ENCODE measurements at places on chromosomes 6 and 20.

- no peak for DNase-seq
Observed at GRCh38 chr20:45963059-45964005, 8.7 kb downstream of the ZNF335 start.

DNA sequence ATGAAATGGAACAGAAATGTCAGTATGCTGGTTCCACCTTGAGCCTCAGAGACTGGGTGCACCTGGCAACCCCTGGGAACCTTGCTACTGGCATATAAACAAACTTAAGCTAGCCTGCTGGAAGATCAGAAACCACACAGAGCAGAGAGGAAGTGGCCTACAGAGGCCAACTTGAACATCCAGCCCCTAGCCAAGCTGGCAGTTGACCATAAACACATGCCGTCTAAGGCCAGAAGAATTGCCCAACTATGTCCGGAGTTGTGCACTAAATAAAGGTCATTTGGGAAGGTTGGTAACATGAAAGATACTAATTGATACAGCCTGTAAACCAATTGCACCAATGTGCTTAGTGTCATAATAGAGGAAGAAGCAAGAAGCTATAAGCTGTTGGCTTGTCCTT, 266.6 kb upstream of the BTBD3 start:
- DNase-seq = no peak

DNA sequence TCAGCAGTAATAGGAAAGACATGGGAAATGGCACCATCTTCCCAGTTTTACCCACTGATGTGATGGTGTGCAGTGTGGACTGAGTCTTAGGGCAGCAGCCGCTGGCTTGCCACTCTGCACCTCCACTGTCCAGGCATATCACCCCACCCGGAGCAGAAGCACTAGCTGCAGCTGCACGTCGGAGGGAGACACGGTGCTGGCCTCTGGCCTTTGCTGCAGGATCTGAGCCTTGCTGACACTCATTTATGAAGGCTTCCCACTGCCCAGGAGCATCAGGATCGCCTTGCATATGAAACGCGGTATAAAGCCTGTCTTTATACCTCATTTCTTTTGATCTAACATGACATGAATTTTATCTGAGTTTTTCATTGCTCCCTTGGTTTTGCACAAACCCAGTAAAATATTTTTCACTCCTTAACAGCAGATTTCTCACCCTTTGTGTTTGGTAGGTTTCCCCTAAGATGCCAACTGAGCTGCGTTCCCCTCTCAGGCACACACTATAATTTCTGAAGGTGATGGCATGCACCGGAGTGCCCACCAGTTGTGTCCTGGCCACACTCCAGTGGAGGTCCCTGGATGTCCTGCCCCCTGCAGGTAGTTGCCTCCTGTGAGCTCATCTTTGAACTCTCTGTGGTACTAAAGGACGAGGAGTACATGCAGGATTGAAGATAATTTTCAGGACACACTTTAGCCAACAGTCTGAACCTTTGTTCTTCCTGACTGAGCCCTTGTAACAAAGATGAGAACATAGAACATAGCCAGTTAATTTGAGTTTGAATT, 9.0 kb upstream of the EXOC2 start:
- no peak for DNase-seq

DNA sequence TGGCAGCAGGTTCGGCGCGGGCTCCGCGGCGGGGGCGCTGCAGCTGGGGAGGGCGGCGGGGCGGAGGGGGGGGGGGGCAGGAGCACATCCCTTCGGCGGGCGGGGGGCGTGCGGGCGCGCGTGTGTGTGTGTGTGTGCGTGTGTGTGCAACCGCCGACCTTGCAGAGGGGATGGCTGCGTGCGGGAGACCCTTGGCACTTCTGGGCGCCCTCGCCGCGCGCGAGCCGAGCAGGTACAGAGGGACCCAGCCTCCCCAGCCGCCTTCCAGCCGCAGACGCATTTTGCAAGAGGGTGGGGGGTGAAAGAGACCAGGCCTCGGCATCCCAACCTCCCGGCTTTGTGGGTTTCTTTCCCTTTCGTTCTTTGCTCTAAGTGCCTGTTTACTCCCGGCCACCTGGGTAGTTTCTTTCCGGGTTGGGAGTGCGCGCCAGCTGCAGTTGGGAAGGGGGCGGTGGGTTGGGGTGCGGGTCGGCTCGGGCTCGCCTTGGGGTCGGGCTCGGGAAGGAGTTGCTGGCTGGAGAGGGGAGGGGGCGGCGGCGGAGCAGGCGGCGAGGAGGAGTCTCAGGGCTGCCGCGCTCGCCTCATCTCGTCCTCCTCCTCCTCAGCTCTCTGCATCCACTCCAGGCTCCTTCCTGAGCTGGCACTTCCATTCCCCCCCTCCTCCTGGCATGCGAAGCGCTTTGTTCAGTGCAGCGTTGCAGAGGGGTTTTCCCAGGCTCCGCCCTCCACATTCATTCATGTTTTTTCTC, 620 bp downstream of the HIVEP1 start:
- DNase-seq = peak; percentile 80

DNA sequence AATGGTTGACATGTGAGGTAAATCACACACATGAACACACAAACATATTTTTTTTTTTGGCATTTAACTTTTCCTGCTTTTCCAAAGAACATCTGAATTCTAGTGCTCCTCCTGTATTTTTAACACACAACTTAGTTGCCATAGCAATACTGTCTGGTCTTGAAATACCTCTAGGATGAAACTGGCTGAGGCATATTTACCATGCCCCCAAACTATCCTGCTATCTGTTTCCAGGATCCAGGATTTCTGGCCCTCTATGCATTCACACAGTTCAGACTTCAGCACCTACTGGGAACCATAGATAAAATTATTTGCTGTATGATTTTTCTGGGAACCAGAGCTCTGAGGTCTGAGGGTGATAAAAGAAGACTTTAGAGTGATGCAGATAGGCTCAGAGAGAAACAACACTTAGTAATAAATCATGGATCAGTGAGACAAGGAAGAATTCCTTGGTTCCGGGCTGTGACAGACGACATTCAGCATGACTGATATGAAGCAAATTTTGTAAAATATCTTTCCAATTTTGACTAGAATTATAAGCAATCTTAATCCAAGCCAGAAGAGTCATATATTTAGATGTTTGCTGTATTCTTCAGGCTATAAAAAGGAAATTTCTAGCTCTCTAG, 359.7 kb downstream of the BTBD9 start:
- no peak for DNase-seq

- DNase-seq = no peak
Observed at GRCh38 chr6:113909224-113909856, 52.2 kb downstream of the MARCKS start.

DNA sequence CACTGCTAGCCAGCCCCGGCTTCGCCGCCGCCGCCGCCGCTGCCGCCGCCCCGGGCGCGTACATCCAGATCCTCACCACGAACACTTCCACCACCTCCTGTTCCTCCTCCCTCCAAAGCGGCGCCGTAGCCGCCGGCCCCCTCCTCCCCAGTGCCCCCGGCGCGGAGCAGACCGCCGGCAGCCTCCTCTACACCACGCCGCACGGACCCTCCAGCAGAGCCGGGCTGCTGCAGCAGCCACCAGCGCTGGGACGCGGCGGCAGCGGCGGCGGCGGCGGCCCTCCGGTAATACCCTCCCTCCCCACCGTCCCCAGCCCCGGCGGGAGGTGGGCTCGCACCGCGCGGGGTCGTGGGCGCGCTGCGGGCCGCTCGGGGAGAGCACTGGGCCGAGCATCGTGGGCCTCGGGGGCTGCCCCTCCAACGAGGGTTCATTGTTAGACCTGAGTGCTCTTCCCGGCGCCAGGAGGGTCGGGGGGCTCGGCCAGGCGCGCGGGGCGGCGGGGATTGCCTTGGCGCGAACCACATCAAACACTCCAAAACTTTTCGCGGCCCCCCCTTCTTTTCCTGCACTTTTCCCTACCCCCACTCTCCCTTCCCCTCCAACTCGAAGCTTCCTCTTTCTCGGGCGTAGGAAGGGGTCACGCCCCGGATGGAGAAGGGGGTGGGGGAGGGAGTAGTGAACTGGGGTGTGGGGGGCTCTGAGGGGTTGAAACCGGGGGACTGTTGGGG, 827 bp downstream of the E2F3 start:
- DNase-seq = peak; percentile 39

DNA sequence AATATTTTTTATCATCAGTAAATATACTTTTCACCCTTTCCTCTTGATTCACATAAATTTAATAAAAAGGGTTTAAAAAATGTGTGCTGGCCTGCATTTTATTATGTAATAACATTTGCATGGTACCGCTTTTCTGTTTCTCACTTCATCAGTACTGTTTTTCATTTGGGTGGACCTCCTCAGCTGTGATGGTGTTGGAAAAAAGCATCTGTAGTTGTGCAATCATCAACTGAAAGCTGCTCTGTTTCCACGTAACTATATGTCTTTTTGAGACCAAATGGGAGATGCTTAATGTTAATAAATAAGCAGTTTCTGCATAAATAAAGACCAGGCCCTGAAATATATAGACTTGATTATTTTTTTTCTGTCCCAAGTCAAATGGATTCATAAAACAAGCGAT, 31.6 kb upstream of the CENPW start:
- DNase-seq = no peak

DNA sequence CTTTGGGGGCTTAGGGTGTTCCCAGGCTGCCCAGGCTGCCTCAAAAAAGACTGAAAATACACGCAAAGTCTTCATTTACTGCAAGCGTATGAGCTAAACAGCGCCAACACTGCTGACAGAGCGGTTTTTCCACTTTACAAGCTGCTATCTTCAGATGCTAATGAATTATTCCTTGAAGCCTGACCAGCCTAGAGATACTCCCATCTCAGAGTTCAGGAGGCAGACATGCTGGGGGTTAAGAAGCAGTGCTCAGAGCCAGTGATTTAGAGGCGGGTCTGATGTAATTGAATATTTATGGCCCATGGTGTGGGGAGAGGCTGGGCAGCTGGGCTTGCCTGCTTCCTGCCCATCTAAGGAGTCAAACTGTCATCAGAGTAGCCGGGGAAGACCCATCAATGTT, 241.4 kb downstream of the SLC24A3 start:
- DNase-seq = no peak

GRCh38 chr20:35263532-35264341, 14.2 kb downstream of the MMP24OS start:
- DNase-seq = no peak

- no peak for DNase-seq
Observed at GRCh38 chr6:10323018-10323417, 91.9 kb downstream of the TFAP2A start.

DNA sequence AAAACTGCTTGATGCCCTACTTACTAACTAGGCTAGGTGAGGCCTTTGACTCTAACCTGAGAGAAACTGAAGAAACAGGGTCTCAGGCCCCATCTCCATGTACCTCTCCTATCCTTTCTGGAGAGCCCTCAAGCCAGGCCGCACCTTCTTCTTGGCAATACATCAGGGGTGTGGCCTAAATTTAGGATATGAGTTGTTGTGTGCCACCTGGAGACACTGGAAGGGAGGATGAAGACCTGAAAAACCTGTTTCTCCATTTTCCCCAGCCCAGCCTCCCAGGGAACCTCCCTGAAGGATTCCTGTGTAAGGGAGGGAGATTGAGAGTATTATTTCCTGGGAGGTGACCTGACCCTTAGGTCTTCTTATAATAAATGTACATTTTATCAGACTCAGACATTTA, 3.1 kb downstream of the LY6G6D start:
- DNase-seq = no peak

DNA sequence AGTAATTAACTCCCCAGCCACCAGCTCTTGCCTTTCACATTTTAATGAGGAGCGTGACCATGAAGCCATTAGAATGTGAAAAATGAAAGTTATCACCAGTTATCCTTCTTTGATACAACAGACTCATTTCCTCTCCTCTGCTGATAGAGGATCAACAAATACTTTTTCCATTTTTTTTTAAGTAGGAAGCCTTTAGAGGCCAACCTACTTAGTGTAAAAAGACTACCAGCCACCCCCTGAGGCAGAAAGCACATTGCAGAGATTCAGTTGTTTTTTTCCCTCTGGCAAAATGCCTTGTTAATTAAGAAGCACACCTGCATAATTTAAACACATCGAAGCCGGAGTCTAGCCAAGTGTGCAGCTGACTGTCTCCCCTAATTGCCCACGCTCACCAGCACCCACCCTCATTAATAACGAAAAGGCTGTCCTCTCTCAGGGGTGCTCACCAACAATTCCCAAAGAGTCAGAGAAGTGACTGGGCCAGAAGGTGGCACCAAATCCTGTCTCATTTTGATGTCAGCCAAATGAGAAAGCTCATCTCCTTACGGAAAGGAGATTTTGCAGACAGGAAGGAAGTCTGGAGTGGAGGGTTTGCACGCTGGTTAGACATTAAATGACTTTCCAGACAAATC, 60.9 kb upstream of the MC3R start:
- DNase-seq = no peak

GRCh38 chr6:101090281-101090680, 209.2 kb upstream of the ASCC3 start:
- DNase-seq = no peak

DNA sequence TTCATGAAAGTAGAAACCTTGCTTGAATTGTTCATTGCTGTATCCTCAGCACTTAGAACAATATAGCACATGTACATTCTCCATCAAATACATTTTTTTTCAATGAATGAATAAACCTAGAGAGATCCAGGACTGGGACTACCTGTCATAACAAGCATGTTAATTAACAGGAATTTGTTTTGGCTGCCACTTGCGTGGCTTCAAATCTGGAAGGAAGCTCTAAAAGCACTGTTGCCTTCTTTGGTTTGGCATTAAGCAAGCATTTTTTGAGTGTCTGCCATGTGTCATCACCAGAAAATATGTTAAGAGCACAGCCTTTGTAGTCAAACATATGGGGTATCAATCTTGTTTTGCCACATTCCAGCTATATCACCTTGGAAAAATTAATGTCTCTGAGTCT, 131.9 kb upstream of the BACH2 start:
- DNase-seq = no peak

GRCh38 chr6:5341845-5342244, 80.5 kb downstream of the FARS2 start:
- no peak for DNase-seq

GRCh38 chr6:163332575-163332974, 81.9 kb upstream of the QKI start:
- DNase-seq = no peak
